ENCODE measurements at places on chromosomes 2 and 18.

DNA sequence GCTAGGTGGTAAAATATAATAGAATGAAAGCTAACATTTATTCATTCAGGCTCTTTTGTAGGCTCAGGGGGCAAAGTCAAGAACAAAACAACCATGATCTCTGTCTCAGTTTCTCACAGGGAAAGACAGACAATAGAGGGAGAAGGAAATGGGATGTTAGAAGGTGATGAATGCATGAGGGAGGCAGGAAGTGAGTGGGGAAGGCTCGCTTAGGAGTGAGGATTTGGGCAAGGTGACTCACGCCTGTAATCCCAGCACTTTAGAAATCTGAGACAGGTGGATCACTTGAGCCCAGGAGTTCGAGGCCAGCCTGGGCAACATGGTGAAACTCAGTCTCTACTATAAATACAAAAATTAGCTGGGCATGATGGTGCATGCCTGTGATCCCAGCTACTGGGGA, 88.4 kb downstream of the CTIF start:
- no peak for DNase-seq

DNA sequence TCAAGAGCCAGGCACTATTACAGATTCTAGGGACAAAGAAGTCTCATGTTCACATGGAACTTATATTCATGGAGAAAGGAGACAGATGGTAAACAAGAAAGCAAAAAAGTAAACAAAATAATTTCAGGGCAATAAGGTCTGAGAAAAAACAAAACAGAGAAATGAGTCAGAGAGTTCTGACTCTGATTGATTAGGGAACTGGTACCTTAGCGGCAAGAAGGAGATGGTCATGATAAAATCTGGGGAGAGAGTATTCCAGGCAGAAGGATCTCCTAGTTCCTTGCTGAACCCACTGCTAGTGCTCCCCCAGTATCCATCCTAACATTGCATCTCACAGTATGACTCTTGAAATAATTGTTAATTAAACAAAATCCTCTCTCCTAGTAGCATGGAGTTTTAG, 161.8 kb upstream of the KLF7 start:
- no peak for DNase-seq

DNA sequence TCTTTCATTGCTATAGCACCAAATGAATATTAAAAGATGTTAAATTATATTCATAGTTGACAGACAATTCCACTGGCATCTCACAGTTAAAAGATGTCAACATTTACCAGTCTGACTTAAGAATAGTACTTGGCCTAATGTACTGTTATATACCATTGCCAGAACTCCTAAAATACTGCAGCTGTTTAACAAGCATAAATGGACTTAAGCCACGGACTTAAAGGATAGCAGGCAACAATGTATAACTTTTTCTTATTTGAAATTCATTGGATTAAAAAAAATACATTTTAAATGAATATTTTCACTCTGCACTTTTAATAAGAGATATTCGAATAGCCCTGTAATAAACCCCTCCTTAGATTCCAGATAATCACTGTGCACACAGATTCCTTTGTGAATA, 3.8 kb downstream of the TCF4 start:
- no peak for DNase-seq

DNA sequence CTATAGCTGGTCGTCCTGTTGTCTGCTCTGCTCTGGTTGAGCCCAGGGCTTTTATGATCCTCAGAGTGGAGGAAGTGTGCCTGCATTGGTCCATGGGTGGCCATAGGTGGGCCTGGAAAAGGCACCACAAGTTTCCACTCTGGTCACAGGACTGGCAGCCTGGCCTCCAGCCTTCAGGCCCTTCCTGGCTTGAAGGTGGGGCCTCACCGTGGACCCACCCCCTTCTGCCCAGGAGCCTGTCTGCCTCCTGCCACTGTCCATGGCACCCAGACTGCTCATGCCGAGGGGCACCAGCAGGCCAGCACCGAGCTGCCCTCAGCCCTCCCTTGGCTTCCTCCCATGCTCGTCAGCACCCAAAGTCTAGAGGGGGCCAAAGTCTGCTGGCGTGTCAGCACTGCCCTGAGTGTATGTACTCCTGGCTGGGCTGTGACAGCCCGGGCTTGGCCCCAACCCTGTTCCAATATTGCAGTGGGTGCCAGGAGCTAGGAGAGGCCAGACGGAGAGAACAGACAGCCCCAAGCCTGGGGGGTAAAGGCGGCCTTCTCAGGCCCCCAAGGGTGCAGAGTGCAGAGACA, 529.4 kb downstream of the DCC start:
- no peak for DNase-seq

DNA sequence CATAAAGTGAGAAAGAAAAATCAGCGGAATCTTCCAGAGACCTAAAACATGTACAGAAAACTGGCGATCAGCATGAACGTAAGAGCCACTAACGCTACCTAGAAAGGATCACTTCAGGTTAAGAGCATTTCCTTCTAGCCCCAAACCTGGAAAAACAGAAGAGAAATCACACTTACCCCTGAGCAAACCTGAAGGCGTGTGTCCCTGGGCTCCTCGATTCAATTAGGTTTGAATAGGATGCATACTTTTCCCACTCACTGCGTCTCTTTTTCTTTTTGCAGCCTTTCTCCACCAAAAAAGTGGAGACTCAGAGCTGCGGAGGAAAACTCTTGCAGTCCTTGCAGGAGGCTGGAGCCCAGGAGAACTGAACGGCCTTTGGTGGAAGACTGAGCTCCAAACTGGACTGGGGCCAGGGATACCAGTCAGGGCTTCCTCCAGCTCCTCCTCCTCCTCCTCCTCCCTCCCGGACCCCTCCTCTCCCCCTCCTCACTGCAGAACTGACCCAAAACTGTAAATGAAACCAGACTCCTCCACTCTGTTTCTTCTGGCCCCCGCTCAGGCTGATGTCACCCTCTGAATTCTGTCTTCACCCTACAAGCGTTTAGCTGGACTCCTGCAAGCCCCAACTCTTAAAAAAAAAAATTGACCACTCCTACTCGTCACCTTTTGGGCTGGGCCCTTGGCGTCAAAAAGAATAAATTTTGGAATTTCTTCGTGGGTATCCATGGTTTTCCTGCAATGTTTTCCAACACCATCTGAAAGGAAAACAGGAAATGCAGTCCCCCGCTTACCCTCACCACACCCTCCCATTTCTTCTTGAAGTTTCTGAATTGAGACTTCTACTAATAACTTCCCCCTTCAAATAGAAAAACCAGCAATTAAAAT, at the start of gene COL6A3:
COL6A3 (minus strand) TSS at position 388 of the 885 bp plus-strand sequence. CDS start 17,347 bp downstream, outside the sequence.
- no peak for DNase-seq

- DNase-seq = no peak
Observed at GRCh38 chr2:221267773-221268425, 304.2 kb downstream of the EPHA4 start.

- no peak for DNase-seq
Observed at GRCh38 chr2:162197069-162197825, 45.2 kb upstream of the GCG start.

- DNase-seq = no peak
Observed at GRCh38 chr2:106919012-106919411, 33.0 kb upstream of the ST6GAL2 start.

GRCh38 chr2:160156100-160156499, 44.0 kb downstream of the ITGB6 start:
- DNase-seq = no peak

Data from suppressor macrophage (primary cell).